Left renal cortex interstitium (tissue), 4 donors: ENCODE measurements at places on chromosomes 12 and 14. TPM values are rescaled to one million over a fixed set of nuclear protein-coding genes. Genes with fewer than 3 reads are reported as not detected.

FOXJ2 gene
- 25.7 TPM for polyA plus RNA-seq

CMA1 gene
- polyA plus RNA-seq, result 0.16 TPM

CCDC38 gene
- polyA plus RNA-seq, result 1.3 TPM

FAM181A gene
- not detected for polyA plus RNA-seq

GSC gene
- polyA plus RNA-seq, result not detected

CACNA1C gene
- polyA plus RNA-seq, result 13.1 TPM

TTC9 gene
- polyA plus RNA-seq, result 3.8 TPM

KRT73 gene
- polyA plus RNA-seq, result not detected

DNA sequence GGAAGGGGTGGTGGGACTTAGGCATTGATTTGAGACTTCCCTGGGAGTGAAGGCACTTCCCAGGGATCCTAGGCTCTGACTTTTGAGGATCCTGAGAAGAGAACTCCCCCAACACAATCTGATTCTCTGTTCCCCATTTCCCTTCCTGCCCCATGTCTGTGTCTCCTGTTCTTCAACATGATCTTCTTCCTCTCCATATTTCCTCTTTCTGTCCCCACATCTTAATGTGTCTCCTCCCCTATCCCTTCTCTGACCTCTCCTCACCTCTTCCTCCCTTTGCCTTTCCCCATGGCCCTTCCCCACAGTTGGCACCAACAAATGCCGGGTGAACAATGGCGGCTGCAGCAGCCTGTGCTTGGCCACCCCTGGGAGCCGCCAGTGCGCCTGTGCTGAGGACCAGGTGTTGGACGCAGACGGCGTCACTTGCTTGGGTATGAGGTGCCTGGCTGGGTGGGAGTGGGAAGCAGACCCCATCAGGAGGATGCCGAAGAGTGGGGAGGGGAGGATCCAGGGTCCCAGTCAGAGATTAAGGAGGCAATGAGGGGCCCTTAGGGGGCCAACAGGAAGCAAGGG is 15.2 kb upstream of the LRP1-AS start:
- DNase-seq, result no peak

- no peak for DNase-seq
Observed at GRCh38 chr12:51970904-51971646, 19.6 kb downstream of the ACVR1B start.

DNA sequence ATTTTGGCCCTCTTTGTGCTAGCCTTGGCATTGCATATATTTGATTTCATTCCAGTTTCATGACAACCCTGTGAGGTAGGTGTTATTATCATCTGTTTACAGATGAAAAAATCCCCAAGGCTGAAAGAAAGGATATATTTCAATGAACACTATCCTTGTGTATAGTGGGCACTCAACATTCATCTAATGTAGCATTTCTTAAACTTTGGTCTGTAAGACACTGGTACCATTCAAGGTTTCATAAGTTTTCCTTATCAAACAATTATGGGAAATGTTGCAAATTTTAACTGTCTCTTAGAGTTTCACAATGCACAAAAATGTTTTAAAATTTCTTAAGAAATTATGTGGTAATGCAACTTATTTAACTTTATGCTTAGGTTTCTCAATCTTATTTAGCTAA is 44.3 kb downstream of the ATP23 start:
- DNase-seq, result no peak

DNA sequence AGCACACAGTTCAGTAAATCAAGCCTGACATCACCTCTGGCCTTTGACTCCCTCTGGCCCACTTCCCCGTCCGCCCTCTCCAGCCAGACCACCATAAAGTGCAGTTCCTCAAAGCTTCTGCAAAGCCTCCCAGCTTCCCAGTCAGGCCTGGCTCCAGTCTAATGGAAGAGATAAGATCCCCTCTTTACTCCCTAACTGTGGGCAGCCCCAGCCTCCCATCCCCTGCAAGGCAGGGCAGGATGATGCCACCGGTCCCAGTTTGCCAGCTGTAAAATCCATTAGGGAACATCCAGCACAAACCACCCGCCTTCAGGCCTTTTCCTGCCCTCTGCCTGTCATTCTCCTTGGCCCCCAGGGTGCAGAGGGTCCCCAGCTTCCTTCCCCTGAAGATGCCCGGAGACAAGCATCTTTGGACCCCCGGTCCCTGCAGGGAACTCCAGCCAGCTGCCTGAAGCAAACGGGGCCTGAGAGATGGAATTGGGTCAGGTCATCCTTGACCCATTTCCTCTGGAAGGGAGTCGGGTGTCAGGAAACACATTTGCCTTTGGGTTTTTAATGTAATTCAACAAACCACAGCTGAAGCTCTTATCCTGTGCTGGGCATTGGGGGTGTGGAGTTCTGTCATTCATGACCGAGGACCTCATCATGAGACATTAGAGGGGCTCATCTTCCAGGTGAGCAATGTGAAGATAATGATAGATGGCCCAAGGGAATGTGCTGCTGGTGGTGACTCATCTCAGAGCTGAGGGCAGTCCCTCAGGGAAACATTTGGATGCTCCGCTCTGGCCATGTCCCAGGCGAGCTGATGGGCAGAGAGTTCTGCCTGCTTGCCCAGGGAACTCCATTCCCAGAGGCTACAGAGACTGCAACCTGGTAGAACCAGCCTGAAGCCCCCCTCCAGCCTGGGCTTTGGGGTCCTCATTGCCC is 93.8 kb upstream of the CLMN start:
- no peak for DNase-seq

DNA sequence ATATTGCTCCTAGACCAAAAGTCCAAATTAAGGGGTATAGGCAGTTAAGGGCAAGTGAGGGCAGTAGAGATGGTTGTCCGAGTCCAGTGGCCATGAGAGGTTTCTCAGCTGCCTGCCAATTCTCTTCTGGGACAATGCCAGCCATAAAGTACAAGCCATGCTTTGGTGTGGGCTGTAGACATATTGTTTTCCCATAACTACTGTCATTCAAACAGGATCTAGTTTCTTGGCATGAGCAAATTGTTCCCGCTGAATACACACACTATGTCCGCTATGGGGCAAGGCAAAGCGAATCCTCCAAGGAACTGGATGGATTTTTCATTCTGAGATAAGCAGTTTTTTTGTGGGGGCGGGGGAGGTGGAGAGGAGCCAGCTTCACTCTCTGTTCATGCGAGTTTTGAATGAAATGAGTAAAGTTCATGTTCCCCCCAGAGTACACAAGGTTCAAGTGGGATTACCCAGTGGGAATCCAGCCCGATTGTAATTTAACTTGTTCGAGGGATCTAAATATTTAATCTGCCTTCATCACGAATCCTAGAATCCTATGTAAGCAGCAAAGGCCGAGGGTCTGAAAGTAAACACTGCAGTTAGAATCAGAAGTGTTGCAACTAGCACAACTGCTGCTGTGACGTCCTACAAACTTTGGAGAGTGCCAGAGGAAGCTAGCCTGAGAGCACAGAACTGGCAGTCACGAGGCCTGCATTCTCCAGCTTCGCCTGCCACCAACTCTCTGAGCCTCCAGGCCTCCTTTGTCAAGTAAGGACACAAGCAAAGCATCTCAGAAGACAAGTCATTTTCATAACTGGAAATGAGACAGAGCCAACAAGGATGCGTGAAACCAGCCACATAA is 137.0 kb downstream of the CRADD start:
- no peak for DNase-seq

DNA sequence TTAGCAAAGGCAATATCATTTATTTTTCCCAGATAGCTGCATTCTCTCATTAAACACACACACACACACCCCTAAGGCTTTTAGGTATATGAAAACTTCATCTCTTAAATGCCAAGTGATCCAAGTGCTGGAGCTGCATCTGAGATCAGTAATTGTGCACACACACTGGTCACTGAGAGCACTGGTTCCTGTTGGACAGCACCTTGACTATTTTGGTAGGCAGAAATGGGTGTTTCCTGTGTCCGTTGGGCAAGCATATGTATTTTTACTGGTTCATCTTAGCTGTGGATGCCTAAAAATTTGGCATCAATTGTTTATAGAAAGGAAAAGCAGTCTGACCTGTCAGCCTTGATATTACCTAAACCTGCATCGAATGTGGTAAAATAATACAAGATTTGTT is 182.5 kb downstream of the MSRB3 start:
- no peak for DNase-seq

DNA sequence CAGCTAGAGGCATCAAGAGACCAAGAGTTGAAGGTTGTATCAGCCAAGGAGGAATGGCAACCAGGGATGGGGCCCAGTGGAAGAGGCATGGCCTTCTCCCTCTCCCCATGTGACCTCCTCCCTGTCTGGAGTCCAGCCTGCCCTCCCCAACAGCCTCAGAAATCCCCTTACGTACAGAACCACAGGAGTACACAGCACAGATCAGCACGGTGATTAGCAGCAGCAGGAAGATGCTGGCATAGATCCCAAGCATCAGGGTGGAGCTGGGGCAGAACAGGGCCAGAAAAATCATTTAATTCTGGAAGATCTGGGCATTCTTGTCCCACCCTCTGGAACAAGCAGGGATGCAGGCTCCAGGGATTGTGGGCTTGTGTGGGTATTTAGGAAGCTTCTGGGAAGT is 14.4 kb downstream of the ADCY6 start:
- no peak for DNase-seq

GRCh38 chr12:1216560-1216959 is 225.5 kb downstream of the ERC1 start:
- no peak for DNase-seq

DNA sequence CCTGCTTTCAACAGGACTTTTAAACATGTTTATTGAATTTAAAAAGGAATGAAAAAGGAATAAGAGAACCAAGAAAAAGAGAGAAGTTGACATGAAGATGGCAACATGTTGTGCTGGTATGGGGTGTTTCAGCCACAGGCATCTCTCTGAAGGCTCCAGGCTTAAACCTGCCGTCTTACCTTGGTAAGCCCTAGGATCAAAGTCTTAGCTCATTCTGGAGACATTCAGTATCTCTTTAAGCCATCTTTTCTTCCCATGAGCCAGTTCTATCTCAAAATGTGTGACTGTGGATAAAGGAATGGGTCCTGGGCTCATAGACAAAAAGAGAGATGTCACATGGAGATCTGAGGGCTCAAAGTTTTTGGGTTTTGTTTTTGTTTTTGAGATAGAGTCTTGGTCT is 1.6 kb upstream of the TFCP2 start:
- no peak for DNase-seq

DNA sequence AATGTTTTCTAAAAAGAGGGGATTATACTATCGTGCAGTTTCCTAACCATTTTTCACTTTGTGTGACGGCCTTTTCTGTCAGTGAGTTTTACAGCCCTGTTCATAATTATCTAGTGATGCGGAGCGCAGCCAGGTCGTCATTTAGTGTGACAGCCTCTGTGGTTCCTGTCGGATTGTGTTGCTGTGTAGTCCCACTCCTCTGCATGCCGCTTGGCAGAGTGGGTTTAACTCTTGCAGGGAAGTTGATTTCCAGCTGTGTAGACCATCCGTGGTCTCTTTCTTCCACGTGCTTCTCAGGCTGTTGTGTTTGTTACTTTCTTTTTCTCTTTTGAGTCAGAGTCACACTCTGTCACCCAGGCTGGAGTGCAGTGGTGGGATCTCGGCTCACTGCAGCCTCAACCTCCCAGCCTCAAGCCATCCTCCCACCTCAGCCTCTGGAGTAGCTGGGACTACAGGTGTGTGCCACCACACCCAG is 8.6 kb downstream of the RAN start:
- DNase-seq, result no peak

- no peak for DNase-seq
Observed at GRCh38 chr14:69606258-69607184, 4.9 kb upstream of the SUSD6 start.

- DNase-seq, result no peak
Observed at GRCh38 chr12:15770021-15770420, 19.2 kb downstream of the EPS8 start.

DNA sequence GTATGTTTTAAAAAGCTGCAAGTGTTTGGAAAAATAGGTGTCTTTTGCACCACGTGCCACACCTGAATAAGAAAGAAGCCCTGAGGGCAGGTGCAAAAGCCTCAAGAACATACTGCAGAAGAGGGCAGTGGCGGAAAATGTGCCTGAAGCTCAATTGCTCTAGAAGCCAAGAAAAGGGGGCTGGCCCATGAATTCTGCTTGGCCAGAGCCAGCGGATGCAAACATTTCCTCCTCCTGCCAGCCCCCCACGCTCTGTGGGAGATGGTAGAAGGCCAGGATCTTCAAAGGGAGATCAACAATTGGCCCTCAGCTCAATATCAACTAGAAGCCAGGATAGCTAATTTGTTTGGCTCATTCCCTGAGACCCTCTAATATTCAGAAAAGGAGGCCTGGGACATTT is 80.3 kb upstream of the TMEM132D start:
- no peak for DNase-seq

DNA sequence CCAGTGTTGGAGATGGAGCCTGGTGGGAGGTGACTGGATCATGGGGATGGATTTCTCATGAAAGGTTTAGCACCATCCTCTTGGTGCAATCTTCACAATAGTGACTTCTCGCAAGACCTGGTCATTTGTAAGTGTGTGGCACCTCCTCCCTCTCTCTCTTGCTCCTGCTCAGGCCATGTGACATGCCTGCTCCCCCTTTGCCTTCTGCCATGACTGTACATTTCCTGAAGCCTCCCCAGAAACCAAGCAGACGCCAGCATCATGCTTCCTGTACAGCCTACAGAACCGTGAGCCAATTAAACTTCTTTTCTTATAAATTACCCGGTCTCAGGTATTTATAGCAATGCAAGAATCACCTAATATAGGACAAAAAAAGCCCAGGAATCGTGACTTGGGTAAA is 171.0 kb upstream of the FOXN3 start:
- DNase-seq, result no peak

DNA sequence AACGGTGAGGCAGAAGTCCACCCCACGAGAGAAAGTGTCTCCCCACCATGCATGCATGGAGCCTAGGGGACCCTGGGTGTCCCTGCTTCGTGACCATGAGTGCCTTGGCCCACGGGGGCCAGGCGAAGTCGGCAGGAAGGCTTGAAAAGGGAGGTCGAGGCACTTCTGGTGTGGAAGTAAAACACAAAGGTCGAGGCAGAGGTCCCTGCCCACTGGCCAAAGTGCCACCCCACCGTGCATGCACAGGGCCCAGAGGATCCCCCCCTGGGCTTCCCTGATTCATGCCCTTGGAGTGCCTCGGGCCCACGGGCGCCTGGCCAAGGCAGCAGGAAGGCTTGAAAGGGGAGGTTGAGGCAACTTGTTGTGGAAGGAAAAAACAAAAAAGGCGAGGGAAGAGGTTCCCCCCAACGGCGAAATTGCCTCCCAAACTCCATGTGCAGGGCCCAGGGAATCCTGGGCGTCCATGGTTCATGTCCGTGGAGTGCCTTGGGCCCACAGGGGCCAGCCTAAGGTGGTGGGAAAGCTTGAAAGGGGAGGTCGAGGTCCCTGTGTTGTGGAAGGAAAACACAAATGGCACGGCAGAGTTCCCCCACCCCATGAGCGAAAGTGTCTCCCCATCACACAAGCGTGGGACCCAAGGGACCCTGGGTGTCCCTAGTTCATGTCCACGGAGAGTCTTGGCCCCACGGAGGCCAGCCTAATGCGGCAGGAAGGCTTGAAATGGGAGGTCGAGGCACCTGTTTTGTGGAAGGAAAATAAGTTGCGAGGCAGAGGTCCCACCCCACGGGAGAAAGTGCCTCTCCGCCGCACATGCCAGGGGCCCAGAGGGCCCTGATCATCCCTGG is 372.1 kb downstream of the ALG10 start:
- no peak for DNase-seq

GRCh38 chr12:103827911-103828391 is 13.1 kb downstream of the NT5DC3 start:
- no peak for DNase-seq

GRCh38 chr12:47964106-47964728 is 821 bp downstream of the TMEM106C start:
- DNase-seq, result no peak

GRCh38 chr12:111129149-111129767 is 208.9 kb upstream of the MYL2 start:
- DNase-seq, result no peak
